ENCODE measurements at places on chromosomes 12 and 14.

DNA sequence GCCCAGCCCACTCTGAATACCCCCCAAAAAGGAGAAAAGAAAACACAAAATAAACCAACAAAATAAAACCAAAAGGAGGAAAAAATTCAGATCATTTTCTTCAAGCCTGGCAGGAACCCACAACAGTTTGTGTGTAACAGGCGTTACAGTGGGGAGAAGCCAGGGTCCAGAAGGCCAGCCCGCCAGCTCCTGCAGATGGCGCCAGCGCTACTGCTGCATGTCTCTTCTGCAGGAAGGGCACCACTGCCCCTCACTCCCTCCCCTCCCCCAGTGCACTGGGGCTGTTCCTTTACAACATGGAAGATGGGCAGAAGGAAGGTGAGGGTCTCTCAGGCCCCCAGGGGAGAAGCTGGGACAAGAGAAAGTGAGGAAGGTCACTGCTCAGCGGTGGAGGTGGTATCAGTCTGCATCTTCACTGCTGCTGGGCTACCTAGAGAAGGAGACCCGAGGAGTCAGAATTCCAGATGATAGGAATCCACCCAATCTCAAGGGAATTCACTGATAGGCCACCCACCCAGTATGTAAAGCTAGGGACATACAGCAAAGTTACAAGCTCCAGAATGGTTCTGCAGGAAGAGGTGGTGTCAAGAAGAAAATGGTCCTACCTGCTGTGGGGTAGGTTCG lies 2.3 kb upstream of the NOP2 start:
- DNase-seq, result no peak

DNA sequence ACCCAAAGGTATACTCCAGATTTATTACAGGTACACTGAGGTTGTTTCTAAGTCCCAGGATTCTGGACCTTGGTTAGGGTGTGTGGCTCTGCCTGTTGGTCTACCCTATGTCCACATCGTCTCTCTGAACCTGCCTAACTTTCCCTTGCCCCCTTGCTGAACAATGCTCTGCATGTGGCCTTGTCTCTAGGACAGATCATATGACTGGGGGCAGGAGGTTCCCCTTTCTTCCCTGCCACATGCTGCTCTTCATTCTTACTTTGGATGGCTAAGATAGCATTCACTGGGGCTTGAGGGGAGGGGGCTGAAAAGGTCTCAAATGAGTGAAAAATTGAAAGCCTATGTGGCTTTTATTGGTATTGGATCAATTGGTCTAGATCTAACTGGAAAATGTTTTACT lies 49.2 kb downstream of the MBIP start:
- DNase-seq, result no peak

DNA sequence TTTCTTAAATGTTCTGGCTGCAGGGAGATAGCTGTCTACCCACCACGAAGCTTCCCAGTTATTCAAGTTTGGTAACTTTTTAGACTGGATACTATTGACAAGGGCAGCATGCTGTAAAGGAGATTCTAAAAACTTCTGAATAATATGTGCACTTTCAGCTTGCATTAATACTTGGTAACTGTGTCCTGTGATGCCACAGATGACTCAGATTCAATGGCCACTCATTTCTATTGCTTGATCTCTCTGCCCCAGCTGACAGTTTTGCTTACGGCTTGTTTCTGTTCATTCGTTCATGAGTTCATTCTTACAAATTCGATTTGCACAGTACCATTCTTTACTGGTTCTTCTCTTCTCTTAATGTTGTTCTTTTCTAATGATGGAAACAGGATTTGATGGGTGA lies 142.8 kb downstream of the PELI2 start:
- no peak for DNase-seq

- no peak for DNase-seq
These were observed 3.5 kb downstream of the LMO3 start for GRCh38 chr12:16602412-16602811.

GRCh38 chr12:95626854-95627253 lies 75.6 kb upstream of the USP44 start:
- no peak for DNase-seq

DNA sequence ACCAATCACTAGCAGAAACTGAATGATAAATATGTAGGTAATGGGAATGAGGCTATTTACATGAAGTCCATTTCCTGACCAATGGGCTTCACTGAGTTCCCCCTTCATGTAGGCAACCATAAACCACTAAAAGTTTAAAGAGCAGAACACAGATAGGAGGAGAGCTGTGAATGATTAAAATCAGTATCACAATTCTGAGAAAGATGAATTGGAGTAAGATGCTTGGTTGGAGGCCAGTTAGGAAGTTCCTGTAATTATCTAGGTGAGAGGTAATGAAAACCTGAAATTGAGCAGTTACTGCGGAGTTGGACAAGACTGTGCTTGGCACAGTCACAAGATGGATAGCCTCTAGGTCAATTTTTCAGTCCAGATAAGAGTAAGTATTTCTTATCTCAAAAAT lies 56.6 kb downstream of the GALNT4 start:
- no peak for DNase-seq

DNA sequence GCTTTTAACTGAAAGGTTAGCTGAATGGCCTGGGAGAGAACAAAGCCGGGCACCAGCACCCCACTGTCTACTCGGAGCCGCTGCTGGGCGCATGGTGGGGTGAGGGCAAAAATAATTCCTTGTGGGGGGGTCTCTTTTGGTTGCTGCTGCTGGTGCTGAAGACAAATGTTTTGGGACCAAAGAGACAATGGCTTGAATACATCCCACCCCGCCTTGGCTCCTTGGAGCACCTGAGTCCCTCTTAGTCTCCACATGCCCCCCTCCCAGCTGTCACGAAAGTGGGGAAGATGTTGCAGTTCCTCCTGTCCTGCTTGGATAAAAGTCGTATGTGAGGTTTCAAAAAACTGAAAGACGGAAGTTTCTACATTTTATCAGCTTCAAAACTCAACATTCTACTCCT lies 85.0 kb downstream of the PIWIL1 start:
- no peak for DNase-seq

GRCh38 chr14:100824091-100824551 lies 1.8 kb upstream of the MEG3 start:
- no peak for DNase-seq

GRCh38 chr14:26414926-26415325 lies 182.9 kb downstream of the NOVA1 start:
- DNase-seq, result no peak

DNA sequence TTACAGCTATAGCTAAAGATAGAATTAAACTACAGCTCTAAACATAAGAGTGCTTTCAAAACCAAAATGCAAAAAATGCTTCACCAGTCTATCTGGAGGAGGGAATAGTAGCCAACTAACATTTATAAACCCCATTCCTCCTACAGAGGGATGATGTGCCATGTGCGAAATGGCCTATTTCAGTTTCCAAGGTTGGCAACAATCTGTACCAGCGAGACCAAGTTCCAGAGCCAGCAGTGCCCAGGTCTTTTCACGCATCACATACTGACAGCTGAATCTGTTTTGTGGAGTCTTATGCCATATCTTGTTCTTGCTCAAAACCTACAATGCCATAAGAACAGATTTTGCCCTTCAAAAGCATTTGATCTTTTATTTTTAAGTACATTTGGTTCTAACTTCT lies 24.5 kb downstream of the NELL2 start:
- DNase-seq, result no peak

DNA sequence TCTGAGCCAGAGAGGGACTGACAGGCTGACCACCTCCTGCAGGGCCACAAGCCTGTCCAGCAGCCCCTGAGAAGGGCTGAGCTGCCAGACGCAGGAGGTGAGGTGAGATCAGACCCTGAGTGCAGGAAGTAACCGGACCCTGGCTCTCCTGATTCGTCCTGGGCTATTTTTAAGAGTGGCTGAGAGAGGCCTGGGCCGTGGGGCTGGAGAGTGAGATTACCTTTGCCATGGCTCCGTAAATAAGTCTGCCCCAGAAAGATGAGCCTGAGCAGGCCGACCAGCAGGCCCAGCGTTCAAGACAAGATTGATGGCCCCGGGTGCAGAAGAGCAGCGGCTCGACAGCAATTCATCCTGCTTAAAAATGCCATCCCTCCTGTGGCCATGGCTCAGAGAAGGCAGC lies 54.2 kb downstream of the SPTB start:
- DNase-seq, result no peak

- no peak for DNase-seq
These were observed 231.4 kb downstream of the ANO2 start for GRCh38 chr12:5713599-5714081.
